Right ventricle myocardium superior (tissue), 1 donor: ENCODE measurements at places on chromosomes 2 and 18. TPM values are rescaled to one million over a fixed set of nuclear protein-coding genes. Genes with fewer than 3 reads are reported as not detected.

The RBM43 gene
- total RNA-seq, result 1.6 TPM

The RTP5 gene
- not detected for total RNA-seq

The SKOR2 gene
- not detected for total RNA-seq

The KIAA2012 gene
- total RNA-seq, result not detected

The ZNF396 gene
- total RNA-seq, result 0.48 TPM

The FSHR gene
- total RNA-seq, result 0.46 TPM

The SLC23A3 gene
- 1.4 TPM for total RNA-seq

The GPD2 gene
- 15.8 TPM for total RNA-seq

The MC4R gene
- total RNA-seq, result not detected

The INPP5D gene
- 4.6 TPM for total RNA-seq

The ACMSD gene
- total RNA-seq, result not detected

The BUB1 gene
- total RNA-seq, result 0.65 TPM

The TRABD2A gene
- 0.56 TPM for total RNA-seq

The GRB14 gene
- 24.1 TPM for total RNA-seq

The GYPC gene
- total RNA-seq, result 111 TPM

The DRC1 gene
- total RNA-seq, result not detected

The EPG5 gene
- total RNA-seq, result 18.9 TPM

The SERPINB12 gene
- not detected for total RNA-seq

The SLC4A5 gene
- 1.3 TPM for total RNA-seq

The TMEM131 gene
- total RNA-seq, result 26.7 TPM
